Left lung (tissue), 14 donors: ENCODE measurements at places on chromosomes 7 and 10. TPM values are rescaled to one million over a fixed set of nuclear protein-coding genes. Genes with fewer than 3 reads are reported as not detected.

DNA sequence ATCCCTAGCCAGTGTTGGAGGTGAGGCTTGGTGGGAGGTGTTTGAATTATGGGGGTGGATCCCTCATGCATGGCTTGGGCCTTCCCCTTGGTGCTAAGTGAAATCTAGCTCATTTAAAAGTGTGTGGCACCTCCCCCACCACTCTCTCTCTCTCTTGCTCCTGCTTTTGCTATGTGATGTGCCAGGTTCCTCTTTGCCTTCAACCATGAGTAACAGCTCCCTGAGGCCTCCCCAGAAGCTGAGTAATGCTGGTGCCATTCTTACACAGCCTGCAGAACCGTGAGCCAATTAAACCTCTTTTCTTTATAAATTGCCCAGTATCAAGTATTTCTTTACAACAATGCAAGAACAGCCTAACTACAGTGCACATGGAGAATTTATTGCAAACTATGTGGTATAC is 188.8 kb upstream of the POT1 start:
- DNase-seq: no peak

GRM3 gene
- total RNA-seq: not detected

- no peak for DNase-seq
These were observed 163.9 kb downstream of the USP6NL start for GRCh38 chr10:11447586-11447985.

DNA sequence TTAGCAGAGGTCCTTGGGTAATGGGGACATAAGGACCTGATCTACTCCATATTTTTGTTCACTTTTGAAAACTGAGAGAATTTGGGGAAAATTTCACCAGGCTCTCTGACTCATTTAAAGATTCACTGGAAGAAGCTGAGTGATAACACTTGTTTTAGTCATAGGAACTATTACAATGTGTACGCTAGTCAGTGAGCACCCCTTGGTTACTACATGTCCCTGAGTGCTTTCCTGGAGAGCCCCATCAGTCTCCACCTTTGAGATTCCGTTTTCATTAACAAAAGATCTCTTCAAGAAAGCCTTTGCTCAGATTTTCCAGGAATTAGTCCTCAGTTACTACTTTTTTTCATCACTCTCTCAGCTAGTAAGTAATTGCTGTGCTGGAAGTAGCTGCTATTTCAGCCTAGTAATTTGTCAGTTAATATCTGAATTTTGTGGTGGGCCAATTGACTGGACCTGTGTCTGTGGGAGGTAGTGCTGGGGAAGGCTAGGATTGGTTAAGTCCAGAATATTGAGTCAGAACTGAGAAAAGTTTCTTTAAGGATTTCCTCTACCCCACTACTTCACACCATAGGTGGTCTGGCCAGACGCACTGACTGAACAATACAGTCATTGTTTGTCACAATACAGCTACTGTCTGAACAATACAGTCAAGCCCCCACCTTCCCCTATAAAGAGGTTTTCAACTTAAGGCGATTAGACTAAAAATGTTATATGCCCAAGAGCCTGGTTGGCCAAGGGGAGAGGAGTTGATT is 235.0 kb downstream of the CCDC7 start:
- no peak for DNase-seq

- DNase-seq: no peak
These were observed 636.8 kb downstream of the PHTF2 start for GRCh38 chr7:78435355-78435754.

DNA sequence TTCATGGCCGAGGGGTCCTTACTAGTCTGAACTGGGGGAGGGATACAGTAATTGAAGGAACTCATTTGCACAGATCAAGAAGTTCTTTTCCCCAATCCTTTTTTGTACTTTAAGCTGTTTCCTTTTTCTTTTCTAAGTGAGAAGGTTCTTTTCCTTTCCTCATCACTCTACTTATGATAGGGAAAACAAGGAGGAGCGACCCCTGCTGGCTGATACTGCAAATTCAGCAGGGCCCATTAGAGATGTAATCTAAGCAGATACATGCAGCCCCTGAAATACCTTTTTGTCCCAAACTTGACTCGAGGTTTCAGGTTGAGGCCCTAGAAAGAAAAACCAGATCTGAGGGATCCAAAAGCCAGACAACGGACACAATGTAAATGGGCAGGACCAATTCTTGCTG is 305.5 kb downstream of the DNAJB9 start:
- DNase-seq: no peak

DNA sequence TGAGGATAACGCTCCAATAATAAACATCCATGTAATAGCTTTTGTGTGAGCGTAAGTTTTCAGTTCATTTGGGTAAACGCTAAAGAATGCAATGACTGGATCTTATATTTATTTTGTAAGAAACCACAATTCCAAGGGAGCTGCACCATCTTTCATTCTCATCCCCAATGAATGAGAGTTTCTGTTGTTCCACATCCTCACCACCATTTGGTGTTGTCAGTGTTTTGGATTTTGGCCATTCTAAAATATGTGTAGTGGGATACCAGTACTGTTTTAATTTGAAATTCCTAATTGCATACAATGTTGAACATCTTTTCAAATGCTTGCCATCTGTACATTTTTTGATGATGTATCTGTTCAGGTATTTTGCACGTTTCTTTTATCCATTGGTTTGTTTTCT is 50.9 kb upstream of the SEMA3D start:
- no peak for DNase-seq

GRCh38 chr10:73641328-73642060 is at the start of gene MYOZ1:
Gene MYOZ1, minus strand, starts transcription at chr10:73641474. Its CDS starts 1,457 bp downstream, at chr10:73640017.
- DNase-seq: no peak

DNA sequence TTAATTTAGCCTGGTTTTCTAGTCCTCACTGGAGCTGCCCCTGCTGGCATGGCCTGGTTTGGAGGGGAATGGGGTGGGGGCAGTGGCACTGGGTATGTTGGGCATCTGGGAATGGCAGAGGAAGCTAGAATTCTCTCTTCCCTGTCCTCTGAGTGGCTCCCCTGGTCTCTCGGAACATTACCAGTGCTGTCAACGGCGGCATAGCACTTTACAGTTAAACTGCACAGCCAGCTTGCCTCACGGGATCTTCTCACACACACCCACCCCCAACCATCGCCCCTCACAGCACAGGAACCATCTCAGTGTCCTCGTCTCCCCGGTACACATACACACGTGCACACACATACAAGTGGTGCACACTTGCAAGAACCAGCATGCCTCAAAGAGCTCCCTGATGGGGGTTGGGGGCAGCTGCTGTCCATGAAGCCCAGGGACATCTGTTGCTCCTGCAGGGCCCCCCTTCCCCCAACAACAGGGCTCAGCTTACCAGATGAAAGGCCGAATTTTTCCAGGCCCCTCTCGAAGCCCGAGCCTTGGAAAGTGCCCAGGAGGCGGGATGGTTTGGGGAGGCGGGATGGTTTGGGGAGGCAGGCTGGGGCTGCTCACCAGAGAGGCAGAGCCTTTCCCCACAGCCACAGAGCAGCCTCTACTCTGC is 41.0 kb downstream of the TSPAN15 start:
- DNase-seq: no peak

LRRC18 gene
- 1.2 TPM for total RNA-seq

SPACDR gene
- total RNA-seq: 1.9 TPM

BZW2 gene
- 39.7 TPM for total RNA-seq

DNA sequence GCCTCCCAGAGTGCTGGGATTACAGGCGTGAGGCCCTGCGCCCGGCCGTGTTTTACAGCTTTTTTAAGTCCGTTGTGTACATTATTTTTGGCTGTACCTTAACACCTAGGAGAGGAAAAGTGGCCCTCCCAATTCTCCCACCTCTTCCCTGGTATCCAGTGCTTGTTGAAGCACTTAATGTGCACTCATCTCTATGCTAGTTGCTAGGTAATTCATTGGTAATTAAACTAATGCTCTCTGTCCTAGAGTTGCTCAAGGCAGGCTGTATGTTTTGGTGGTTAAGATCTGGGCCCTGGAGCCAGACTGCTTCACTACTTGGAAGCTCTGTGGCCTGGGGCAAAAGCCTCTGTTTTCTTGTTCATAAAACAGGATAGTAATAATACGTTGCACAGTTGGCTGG is 19.6 kb downstream of the AVPI1 start:
- no peak for DNase-seq

SLC16A12 gene
- 1.5 TPM for total RNA-seq

DNA sequence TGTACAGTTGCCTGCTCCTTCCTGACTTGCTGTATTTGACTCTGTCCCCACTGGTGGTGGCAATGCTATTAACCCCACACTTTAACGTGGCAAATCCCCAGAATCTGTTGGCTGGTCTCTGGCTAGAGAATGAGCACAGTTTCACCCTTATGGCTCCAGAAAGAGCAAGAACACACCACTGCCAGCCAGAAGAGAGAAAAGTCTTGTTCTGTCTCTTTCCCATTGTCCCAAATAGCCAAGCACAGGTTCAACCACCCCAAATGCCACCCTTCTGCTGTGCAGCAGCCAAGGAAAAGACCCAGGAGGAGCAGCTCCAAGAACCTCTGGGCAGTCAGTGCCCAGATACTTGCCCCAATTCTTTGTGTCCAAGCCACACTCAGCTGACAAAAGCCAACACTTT is 11.3 kb downstream of the SLC16A9 start:
- DNase-seq: no peak

OPALIN gene
- not detected for total RNA-seq

RTKN2 gene
- 5.7 TPM for total RNA-seq

DNA sequence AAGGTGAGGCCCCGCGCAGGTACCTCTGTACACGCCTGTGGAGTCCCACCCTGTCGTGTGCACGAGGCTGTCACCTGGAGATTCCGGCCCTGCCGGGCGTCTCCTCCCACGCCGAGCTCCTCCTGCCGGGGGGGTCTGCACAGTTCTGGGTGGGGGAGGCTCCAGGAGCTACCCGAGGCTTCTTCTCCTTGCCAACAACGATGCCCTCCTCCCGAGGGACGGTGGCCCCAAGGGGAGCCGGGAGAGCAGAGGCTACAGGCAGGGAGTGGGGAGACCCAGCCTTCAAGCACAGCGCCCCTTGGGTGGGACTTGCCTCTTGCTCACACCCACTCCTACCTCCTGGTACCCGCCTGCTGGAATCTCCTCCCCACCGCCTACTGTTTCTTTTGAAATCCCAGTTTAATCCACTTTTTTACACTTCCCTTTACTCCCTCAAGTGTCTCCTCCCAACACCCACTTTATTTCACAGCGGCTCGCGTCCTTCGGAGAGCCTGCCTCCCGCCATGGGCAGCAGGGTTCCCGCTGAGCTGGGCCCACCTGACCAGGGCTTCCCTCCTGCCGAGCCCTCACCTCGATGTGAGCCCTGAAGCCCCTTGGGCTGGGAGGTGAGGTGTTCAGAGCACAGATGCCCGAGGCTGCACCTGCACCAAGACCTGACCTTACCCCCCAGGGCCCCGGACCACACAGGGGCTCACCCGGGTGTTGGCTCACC is 338.1 kb downstream of the DNAJB6 start:
- DNase-seq: peak; percentile 75

AEBP1 gene
- total RNA-seq: 167 TPM

DNA sequence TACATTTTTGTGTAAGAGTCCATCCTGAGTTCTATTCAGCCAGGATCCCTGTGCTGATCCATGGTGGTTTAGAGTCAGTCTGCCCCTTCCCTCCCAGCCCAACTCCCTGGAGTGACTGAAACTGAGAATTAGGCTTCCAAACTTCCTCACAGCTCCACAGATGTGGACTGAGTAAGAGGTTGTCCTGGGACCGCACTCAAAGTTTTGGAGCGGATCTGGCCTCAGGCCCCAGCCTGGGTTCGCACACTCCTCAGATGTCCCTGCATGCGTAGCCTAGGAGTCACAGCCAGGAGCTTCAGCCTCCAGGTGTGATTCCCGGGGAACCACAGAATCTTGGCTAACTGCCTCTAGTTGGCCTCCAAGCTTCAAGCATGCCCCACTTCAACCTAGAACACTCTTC is 218.1 kb downstream of the C7orf25 start:
- no peak for DNase-seq

DNA sequence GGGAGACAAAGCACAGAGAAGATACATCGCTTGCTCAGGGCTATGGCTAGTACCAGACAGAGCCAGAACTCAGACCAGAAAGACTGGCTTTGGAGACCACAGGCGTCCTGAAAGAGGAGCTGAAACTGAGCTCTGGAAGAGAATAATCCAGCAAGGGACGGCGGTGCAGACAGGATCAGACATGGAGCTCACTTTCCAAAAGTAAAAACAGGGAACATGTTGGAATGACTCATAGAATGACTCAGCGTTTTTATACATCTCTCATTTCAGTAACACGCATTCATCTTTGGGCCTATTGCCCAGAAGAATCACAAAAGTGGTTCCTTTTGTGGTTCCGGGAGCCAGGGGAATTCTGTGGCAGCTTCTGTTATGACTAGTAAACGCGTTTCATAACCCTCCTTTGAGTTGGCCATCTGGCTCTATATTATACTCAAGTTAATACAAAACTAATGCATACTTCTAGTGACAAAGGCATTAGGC is 37.2 kb downstream of the PLEKHS1 start:
- no peak for DNase-seq

GRCh38 chr10:88379575-88379974 is 203.5 kb downstream of the RNLS start:
- DNase-seq: no peak

- DNase-seq: no peak
These were observed 36.7 kb upstream of the LRRC4 start for GRCh38 chr7:128067983-128068382.

TAS2R5 gene
- 2.0 TPM for total RNA-seq

- no peak for DNase-seq
These were observed 1.5 kb downstream of the ZFAND2A start for GRCh38 chr7:1158203-1159126.

GRCh38 chr10:91935886-91936285 is 12.3 kb downstream of the BTAF1 start:
- DNase-seq: no peak

DNA sequence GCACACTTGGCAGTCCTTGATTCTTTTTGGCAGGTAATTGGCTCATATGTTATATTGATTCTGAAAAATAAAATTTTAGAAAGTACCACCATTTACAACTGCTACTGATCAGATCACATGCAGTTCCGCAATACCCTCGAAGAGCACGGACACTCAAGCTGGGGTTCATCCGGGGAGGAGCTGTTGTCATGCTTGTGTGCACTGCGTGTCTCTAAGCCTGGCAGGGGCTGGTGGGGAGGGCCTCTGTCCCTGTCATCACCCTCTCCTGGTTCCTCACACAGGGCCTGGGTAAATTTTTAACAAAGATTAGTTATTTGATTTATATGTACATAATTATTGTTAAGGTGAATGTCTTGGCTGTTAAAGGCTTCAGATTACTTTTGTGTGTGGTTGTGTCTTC is 45.2 kb downstream of the TRRAP start:
- DNase-seq: no peak

DNA sequence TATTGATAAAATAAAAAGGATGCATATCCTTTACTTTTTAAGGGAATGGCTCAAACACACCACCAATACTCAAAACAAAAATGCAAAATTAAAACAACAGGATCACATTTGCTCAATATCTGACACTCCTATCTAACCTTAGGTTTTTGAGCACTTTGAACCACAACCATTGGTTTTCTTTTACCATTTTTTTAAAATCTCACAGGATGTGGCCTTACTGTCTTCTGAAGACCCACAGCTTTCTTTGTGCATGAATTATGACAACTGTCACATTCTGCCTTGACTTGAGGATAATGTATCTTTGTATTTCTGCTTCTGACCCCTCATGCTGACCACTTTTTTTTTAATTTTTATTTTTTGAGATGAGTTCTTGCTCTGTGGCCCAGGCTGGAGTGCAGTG is 461.1 kb upstream of the NRP1 start:
- DNase-seq: no peak
